HS-27A (cell line): ENCODE measurements at places on chromosomes 4 and X.

GRCh38 chrX:16979226-16979625 lies 32.8 kb downstream of the REPS2 start:
- DNase-seq: no peak

- DNase-seq: no peak
Observed at GRCh38 chr4:92249541-92249940, 54.2 kb upstream of the GRID2 start.

- no peak for DNase-seq
Observed at GRCh38 chr4:43990963-43991362, 457.6 kb downstream of the KCTD8 start.

DNA sequence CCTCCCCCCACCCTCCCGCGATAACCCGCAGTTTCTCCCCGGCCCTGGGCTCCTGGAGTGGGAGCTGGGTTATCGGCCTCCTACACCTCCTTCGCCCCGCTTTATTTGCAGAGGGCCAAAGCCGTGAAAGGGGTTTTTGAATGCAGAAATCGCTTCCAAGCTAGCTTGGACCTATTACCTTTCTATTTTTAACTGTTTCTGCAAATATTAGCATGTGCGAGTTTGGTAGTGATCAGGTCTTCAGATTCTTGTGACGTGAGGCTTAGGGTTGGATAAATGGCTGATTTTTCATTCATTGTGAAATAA lies 1.3 kb downstream of the USP9X start:
- no peak for DNase-seq

GRCh38 chr4:58510652-58511051 lies 1400.5 kb upstream of the IGFBP7 start:
- DNase-seq: no peak

DNA sequence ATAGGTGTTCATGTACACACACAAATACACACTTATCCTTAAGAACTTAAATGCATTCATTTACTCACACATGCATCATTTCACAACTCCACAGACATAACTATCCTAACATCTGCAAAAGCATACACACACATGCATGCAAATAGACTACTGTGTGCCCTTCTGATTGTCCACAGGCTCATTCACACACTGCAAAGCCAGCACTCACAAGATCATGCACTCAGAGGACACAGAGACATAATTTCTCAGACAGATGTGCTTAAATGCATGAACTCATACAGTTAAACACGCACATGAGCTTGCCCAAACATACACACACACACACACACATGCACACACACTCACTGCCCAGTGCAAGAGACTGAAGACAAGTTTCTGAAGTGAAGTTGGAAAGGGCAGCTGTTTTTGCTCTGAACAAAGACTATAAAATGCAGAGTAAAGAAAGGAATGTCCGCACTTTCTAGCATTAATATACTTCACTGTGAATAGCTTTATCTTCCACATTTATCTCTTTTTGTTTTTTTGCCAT lies 1018.0 kb upstream of the HS3ST1 start:
- no peak for DNase-seq

DNA sequence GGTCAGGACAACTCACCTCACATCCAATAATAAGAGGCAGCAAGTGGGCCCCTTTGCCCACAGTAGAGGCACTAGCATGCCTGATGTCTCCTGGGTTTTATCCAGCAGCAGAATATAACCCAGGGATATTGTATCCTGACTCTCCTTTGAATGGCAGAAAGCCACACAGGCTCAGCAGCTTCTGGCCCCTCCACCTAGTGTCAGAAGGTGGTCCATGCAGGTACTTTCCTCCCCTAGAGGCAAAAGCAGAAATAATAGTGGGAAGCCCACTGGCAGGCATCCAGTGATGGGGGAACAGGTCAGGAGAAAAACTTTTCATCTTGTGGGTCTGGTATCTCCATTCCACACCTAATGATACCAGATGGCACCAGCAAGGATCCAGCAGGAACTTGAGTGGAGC lies 75.5 kb upstream of the IRS4 start:
- no peak for DNase-seq

DNA sequence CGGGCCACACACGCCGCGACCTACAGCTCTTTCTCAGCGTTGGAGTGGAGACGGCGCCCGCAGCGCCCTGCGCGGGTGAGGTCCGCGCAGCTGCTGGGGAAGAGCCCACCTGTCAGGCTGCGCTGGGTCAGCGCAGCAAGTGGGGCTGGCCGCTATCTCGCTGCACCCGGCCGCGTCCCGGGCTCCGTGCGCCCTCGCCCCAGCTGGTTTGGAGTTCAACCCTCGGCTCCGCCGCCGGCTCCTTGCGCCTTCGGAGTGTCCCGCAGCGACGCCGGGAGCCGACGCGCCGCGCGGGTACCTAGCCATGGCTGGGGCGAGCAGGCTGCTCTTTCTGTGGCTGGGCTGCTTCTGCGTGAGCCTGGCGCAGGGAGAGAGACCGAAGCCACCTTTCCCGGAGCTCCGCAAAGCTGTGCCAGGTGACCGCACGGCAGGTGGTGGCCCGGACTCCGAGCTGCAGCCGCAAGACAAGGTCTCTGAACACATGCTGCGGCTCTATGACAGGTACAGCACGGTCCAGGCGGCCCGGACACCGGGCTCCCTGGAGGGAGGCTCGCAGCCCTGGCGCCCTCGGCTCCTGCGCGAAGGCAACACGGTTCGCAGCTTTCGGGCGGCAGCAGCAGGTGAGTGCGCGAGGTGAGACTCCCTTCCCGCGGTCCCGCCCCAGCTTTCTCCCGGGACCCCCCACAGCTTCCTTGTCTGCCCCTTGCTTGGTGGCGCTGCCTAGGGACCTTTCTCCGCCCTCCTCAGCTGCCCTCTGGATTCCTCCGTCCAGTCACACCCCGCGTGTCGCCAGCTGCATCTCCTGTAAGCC lies 678 bp downstream of the BMP3 start:
- no peak for DNase-seq

DNA sequence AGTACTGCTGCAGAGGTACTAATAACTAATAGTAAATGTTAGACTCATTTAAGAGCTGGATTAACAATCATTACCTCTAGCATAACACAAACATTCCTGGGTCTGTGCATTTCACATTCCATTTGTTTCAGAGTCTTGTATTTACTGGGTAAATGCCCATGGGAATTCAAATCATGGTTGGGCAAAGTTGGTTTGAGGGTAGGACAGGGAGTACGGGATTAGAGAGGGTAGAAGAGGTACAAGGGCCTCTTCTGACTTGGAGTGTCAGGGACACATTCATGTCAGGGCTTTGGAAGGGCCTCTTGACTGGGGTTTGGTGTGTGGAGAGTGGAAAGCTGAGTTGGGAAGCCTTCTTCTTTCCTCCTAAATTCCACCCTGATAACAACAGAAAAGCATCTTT lies 65.9 kb downstream of the WWC2 start:
- no peak for DNase-seq

- no peak for DNase-seq
Observed at GRCh38 chr4:78079726-78080430, 22.8 kb downstream of the FRAS1 start.

GRCh38 chrX:14291666-14292500 lies 237.5 kb upstream of the GLRA2 start:
- DNase-seq: no peak

DNA sequence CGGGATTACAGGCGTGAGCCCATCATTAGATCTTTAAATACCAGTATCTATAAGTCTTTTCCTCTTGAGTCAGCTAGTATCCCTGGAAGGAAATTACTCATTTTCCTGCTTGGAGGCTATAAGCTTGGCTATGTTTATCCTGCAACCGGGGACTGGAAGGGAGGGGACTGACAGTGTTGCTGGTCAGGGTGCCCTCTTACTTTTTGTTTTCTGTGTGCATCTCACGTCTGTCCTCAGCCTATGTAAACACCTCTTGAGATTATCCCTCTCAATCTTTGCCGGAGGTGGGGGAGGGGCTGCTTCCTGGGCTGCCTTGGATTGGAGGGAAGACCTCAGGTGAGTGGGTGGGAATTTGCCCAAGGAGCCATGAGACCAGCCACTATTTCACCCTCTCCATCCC lies 37.0 kb downstream of the HTT start:
- DNase-seq: no peak

DNA sequence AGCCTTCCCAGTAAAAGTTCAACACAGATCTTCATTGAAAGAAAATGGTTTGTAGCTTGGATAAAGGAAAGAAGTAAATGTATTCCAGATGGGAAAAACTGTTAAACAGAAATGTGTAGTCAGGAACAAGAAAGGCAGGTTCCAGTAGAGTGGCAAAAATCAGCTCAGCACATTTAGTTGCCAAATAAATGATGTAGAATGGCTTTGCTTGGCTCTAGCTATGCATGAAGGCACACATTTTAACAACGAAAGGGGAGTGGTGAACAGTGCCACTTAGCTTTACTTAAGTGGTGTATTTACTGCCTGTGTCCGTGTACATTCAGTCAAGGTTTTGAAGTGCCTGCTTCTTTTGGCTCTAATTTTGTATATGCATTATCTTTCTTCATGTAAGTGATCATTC lies 644.5 kb upstream of the ATOH1 start:
- DNase-seq: no peak

GRCh38 chrX:67893931-67894330 lies 350.1 kb downstream of the AR start:
- no peak for DNase-seq

DNA sequence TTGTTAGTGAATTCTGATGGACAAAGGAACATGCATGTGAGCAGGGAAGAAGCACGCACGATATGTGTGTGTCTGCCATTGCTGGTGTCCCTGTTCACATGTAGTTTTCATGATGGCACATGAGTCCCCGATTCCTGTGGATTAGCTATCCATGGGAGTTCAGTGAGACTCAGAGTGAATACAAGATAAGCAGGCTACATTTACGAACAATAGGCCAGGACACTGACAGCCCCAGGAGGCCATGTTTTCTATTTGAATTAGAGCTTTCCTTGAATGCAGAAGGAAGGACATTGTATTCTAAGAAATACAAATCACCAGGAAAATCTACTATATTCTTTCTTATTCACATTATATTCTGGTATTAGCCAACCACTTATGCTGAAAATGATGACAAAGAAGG lies 171.4 kb downstream of the PPP1R2C start:
- no peak for DNase-seq

DNA sequence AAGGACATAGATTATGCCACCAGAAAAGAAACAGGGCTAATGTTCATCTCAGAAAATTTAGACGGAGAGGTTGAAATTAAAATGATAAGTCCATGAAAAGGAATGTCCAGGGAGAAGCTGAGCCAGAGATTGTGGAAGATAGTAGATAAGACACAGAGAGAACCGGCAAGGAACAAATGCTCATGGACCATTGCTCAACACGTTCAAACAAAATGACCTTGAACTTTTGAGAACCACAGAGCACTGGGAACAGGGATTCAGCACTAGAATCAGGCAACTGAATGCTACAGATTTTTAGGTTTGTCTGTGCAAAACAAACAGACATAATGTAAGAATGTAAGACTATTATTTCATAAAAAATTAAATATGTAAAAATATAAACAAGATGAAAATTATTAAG lies 206.3 kb downstream of the PDGFC start:
- DNase-seq: no peak

GRCh38 chr4:183256343-183256742 lies 63.7 kb downstream of the CLDN22 start:
- DNase-seq: no peak

DNA sequence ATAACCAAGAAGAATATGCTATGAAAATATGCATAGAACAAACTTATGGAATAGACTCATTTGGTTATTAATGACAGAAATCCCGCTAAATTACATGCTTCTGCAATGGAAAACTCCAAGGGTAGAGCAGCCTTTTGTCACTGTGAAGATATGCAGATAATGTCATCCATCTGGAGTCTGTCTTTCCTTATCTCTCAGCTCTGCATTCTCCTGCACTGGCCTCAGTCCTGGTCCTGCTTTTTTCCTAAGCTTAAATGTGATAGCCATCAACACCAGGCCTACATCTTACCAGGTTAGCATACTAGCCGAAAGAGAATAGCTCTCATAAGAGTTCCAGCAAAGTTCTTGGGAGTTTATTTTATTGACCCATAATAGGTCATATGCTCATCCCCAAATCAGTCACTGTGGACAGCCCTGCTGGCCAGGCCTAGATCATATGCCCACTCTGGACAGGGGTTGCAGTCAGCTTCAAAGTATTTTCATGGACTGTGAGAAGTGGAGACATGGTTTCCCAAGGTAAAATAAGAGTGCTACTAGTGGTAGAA lies 86.5 kb upstream of the LEF1 start:
- no peak for DNase-seq

DNA sequence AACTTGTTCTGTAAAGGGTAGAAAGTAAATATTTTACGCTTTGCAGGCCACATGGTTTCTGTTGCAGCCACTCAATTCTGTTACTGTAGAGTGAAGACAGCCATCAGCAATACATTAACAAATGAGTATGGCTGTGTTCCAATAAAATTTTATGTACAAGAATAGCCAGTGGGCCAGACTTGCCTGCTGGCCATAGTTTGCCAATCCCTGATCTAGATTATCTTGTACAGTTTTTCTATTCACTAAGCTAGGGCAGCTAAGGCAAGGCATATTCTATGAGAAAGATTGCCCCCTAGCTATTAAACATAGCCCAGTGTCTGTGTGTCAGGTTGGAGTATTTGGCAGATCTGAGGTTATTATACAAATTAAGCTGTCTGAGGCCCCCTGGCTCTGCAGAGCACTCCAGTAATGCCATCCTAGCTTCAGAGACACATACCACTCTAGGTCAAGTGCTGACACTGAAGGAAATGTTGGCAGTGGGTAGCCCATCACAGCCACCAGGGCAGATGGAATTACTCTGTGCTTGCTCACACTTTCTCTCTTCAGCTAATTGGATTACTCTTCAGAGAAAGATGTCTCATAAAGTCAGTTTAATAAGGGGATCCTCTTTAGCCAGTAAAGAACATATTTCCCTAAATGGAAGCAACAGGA lies 40.7 kb downstream of the MTTP start:
- DNase-seq: no peak

DNA sequence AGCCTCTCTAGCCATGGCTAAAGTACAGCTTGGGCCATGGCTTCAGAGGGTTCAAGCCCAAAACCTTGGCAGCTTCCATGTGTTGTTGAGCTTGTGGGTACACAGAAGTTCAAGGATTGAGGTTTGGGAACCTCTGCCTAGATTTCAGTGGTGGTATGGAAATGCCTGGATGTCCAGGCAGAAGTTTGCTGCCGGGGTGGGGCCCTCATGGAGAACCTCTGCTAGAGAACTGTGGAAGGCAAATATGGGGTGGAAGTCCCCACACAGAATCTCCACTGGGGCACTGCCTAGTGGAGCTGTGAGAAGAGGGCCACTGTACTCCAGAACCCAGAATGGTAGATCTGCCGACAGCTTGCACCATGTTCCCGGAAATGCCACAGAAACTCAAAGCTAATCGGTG lies 59.5 kb downstream of the NEXMIF start:
- no peak for DNase-seq

DNA sequence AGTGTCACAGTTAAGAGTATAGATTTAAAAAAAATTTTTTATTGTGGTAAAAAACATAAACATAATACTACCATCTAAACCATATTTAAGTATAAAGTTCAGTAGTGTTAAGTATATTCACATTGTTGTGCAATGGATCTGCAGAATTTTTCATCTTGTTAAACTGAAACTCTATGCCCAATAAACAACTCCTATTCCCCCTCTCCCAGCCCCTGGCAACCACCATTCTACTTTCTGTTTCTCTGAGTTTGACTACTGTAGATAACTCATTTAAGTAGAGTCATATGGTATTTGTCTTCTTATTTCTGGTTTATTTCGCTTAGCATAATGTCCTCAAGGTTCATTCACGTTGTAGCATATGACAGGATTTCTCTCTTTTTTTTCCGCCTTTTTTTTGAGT lies 112.4 kb downstream of the PTTG2 start:
- DNase-seq: no peak
